Adrenal gland (tissue), 19 donors: ENCODE measurements at places on chromosomes 4 and X. TPM values are rescaled to one million over a fixed set of nuclear protein-coding genes. Genes with fewer than 3 reads are reported as not detected.

PRR32 gene
- total RNA-seq = not detected

EBP gene
- total RNA-seq = 85.8 TPM

DNA sequence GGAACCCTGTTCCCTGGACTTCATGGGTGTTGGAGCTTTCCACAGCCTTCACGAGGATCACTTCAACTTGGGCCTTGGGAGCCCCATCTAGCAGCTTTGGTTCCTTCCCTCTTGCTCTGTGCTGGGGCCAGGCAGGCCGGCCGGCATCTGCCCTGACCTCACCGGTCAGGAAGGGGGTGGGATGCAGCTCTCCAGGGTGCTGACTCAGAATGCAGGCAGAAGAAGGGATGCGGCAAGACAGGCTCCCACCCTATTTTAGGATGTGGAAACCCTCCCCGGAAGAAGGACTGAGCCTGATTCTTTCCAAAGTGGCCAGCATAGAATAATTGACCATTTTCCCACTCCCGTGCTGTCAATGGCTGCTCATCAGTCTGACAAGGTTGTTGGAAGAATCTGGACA, 47.1 kb downstream of the FHDC1 start:
- no peaks in the 10 kb centered on the region for H3K36me3 ChIP-seq
- no peaks in the 10 kb centered on the region for H3K27me3 ChIP-seq
- H3K27ac ChIP-seq = no peak overlapping the region
- DNase-seq = no peak

GRCh38 chrX:150465881-150466775, 102.3 kb upstream of the MTM1 start:
- H3K4me3 ChIP-seq = no peak overlapping the region
- H3K27ac ChIP-seq = no peak overlapping the region
- H3K4me1 ChIP-seq = no peaks in the 10 kb centered on the region
- H3K36me3 ChIP-seq = no peaks in the 10 kb centered on the region
